Stimulated activated CD4-positive, alpha-beta T cell treated with anti-CD3 and anti-CD28 coated beads, Interleukin-2, amount 100 ng/mL, for 4 hours (primary cell): ENCODE measurements at places on chromosomes 11 and 22.
A peak's percentile ranks its signal among the peaks of the same experiment; 100 is the strongest.

GRCh38 chr11:107665018-107665417, 46.8 kb downstream of the SLN start:
- no peak for DNase-seq

- no peak for DNase-seq
Measured at GRCh38 chr22:40116496-40117200, 61.1 kb upstream of the TNRC6B start.

DNA sequence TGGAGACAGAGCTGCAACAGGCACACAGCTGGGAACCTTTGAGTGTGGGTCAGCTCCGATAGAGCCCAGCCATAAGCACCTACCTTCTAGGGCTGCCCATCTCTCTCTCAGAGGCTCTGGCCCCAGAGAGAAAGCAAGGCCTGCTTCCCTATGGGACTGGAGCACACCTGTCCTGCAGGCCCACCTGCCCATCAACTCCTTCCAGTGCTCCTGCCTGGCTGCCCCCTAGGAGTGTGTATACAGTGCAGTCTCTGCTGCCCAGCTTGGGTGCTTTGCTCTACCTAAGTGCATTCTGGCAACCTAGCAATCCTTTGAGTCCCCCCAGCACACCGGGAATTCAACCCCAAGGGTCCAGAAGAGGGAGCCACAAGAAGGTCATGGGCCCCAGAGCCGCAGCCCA, 21.0 kb downstream of the OR8G5 start:
- no peak for DNase-seq

DNA sequence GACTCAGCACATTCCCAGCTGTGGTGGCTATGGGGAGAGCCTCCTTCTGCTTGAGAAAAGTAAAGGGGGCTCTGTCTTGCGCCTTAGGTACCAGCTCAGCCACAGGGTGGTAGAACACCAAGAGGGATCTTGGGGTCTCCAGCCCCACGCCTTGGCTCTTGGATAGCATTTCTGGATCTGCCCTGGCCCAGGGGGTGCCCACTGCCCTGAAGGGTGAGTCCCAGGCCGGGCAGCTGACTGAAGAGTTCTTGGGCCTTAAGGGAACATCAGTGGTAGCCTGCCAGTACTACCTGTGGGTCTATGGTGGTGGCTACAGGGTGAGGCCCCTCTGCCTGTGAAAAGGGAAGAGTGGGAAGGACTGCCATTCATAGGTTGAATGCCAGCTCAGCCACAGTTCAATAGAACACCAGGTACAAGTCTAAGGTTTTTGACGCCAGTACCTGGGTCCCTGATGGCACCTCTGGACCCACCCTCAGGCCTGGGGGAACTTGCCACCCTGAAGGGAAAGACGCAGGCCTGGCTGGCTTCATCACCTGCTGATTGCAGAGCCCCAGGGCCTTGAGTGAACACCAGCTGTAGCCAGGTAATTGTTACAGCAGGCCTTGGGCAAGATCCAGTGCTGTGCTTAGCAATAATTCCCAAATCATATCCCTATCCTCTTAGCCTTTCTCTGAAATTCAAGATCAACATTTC, 3.9 kb downstream of the CWF19L2 start:
- DNase-seq, result no peak

- no peak for DNase-seq
Measured at GRCh38 chr11:2517386-2518064, 72.7 kb downstream of the KCNQ1 start.

- DNase-seq, result no peak
Measured at GRCh38 chr11:27300974-27301373, 62.0 kb downstream of the CCDC34 start.

GRCh38 chr11:26572770-26573402, 823 bp upstream of the MUC15 start:
- no peak for DNase-seq

GRCh38 chr11:123509737-123510578, 79.9 kb downstream of the GRAMD1B start:
- no peak for DNase-seq

- DNase-seq, result no peak
Measured at GRCh38 chr22:44576311-44577260, 78.6 kb upstream of the RTL6 start.

GRCh38 chr22:38694940-38695339, 5.8 kb downstream of the JOSD1 start:
- no peak for DNase-seq

- DNase-seq, result no peak
Measured at GRCh38 chr22:17966403-17966717, 58.0 kb downstream of the MICAL3 start.

GRCh38 chr11:129414144-129414872, 38.7 kb downstream of the BARX2 start:
- DNase-seq, result no peak

DNA sequence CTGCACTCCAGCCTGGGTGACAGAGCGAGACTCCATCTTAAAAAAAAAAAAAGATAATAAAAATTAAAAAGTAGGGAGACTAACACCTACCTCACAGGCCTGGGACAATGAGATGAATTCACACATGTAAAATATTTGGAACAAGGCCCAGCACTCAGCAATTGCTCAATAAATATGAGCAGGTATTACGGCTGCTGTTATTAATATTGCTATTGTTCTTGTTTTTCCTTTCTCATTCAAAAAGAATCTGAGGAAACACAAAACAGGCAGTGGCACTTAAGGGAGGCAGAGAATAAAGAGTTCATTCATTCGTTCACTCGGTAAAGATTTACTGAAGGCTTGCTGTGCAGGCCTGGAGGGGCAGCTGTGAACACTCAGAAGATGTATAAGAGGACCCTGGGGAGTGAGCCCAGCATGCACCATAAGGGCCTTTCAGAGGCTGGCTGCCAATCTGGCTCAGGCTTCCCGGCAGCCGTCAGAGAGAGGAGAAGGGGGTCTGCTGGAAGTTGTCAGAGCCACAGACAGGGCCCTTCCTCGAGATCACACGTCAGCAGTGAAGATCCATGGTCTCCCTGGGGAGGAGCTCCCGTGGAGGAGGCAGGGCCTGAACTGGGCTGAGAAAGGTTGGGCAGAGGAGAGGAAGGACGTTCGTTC, 51.6 kb upstream of the TCF20 start:
- DNase-seq, result no peak

- DNase-seq, result no peak
Measured at GRCh38 chr11:104122011-104122635, 41.8 kb downstream of the PDGFD start.

- DNase-seq, result no peak
Measured at GRCh38 chr11:76574406-76574805, 96.1 kb downstream of the LRRC32 start.

DNA sequence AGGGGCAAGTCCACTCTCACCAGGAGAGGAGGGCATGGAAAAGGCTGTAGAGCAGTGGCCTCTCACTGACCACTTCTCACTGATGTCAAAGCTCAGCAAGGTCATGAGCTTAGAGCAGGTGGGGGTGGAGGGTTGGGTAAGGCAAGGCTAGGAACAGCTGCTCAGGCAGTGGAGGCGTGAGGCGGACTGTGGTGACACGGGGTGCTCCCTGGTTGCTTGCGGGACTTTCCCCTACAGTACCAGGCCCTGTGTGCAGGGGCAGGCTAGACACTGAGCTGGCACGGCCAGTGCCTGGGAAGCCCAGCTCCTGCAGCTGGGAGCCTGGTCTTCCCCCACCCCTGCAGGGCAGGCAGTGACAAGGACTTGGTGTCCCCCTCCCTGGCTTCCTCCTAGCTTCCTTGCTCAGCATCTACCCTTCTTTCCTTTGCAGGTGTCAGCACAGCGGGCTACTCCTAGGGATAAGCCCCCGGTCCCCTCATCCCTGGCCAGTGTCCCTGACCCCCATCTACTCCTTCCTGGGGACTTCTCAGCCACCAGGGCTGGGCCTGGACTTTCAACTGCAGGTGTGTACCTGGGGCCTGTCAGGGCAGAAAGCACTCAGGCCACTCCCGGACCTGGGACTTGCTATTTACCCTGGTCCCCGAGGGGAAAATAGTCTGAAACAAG, 45.6 kb downstream of the PISD start:
- DNase-seq, result peak; percentile 22

DNA sequence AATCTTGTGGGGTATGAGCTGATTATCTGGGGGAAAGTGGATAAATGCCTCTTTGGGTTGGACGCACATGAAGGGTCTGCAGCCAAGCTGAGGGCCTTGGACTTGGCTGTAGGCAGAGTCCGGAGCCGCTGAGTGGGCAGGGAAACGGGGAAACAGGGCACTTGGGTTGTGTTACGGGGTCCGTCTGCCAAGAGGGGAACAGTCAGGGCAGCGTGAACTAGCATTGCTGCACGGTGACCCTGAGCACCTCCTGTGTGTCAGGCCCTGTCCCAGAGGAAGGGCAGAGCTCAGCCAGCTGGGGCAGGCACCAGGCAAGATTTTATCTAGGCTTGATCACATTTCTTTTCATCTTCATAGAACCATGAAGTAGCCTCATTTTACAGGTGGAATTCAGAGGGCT, 11.9 kb downstream of the FAM83F start:
- DNase-seq, result no peak

GRCh38 chr11:133897331-133897650, 52.0 kb upstream of the SPATA19 start:
- no peak for DNase-seq

DNA sequence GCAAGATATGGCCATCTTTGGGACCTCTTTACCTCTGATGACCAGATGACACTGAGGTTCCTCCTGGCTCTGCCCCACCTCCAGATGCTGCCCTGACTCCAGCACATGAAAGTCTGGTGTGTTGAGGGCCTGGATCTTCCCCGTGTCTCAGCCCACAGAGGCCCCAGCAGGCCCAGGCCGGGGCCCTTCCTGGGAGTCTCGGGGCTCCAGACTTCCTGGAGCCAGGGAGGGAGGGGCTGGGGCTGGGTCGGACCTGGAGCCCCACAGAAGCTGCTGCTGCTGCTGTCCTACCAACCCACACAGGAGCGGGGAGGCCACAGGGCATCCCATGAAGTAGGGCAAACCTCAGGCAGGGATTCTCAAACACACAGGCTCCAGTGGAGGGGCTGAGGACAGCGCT, 32.2 kb upstream of the WNT11 start:
- DNase-seq, result no peak

DNA sequence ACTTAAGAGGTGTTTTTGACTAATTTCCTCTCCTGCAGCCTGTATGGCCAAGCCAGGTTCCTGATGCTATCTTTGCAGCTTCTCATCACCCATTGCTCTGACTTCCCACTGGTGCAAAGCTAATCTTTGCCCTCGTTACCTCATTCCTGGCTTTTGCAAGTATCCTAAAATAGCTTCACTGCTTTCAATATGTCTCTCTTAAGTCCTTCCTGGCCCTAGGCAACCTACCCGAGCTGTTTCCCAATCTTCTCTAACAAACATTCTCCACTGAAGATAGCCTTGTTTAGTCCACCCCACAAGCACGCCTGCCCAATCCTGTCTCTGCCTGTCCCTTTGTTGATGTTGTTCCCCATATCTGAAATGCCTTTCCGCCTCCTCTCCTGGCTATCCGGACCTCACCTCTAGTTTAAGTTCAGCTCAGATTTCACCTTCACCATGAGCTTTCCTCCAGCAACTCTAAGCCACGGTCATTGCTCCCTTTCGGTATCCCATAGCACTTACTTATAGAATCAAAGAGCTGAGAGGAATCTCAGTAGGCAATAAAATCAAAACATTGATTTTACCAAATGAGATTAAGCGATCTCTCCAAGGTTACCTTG, 30.1 kb upstream of the CECR2 start:
- no peak for DNase-seq

DNA sequence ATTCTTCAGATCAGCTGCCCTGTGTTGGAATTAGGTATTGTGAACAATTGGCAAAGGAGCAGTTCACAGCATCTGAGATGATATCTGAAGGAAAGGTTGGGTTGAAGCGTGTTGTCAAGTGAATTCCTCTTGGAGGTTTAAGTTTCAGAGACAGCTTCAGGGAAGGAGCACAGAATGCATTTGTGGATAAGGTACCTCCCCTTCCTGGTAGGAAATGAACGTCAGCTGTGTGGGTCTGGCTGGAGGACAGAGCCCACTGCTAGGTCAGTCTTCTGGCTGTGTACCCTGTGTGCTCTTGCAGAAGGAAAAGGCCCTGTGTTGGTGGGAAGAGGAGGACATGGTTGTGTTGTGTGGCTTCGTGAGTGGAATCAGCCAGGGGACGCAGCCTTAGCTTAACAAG, 88.1 kb upstream of the GAL start:
- DNase-seq, result no peak

DNA sequence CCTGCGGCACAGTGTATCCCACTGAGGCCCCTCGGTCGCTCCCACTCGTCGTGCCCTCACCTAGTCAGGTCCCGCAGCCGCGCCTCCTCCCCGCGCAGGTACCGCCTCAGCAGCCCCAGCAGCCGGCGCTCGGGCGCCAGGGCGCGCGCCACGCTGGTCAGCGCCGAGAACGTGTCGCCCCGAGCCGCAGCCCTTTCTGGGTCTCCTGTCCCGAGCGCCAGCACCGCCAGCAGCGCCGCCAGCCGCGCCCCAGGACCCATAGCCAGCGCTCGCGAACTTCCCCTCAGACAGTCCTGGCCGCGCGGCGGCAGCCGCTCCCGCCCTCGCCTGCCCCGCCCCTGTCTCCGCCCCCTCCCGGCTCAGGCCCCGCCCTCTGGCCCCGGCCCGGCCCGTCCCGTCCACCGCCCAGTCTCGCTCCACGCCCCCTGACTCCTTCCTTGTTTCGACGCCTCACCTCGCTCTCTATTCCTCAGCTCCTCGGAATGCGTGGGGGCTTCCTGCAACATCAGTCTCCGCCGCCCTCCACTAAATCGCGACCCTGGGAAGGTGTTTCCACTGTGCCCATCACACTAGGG, at the start of gene P4HA3:
TSS of gene P4HA3 (minus strand) at position 289 of the 575 bp plus-strand sequence. CDS start at position 260, 29 bp downstream.
- DNase-seq, result peak; percentile 31

- no peak for DNase-seq
Measured at GRCh38 chr11:107780136-107780535, 68.3 kb upstream of the SLN start.

GRCh38 chr22:28034760-28035401, 115.8 kb upstream of the PITPNB start:
- DNase-seq, result no peak

DNA sequence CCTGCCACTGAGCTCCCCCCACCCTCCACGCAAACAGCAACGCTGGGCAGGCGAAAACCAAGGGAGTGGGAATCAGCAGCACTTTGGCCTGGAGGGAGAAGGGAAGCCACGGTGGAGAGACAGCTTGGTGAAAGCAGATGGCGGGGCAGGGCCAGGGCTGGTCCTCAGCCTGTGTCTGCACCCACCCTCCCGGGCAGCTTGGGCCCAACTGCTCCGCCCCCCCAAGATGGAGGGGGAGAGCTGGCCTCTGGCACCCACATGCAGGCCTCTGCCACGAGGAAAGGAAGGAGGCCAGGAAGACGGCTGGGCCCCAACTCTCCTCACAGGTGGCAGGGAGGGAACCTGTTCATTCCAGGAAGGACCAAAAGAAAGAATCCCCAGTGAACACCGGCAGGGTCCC, 17.8 kb downstream of the MAFF start:
- no peak for DNase-seq

DNA sequence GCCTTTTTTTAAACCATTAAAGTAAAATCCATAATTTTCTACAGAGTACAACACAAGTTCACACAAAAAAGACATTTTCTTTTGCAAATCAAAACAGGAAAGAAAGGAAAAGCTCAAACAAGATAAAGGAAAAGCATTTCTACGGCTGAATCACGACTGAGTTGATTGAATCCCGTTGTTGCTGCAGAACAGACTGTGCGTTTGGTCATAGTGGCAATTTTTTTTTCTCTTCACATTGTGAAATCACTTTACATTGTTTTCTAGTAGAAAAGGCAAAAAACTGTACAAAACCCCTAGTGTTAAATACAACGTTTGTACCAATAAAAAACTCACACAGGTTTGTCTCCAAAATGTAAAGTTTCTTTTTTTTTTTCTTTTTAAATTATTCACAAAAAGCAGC, 17.3 kb upstream of the RAPSN start:
- no peak for DNase-seq
